Lower leg skin (tissue), 4 donors: ENCODE measurements at places on chromosomes 1 and 21.

GRCh38 chr1:84930831-84931230 lies 37.8 kb upstream of the LPAR3 start:
- DNase-seq, result no peak

DNA sequence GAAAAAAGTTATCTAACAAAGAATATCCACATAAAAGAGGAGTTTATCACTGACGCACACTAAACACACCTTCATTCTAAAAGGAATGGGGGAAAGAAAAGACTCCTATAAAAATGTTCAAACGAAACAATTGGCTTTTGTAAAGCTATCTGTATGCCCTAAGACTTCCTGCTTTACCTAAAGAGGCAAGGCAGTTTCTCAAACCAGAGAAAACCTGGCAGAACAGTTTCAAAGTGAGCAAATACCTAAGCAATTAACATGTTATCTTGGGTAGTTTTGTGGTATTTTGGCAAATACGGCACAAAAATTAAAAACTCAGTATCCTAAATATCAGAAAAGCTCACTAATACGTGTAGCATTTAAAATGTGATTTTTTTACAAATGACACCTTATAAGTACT lies 1.9 kb downstream of the PUM1 start:
- DNase-seq, result no peak

GRCh38 chr1:8223526-8223925 lies 94.4 kb upstream of the SLC45A1 start:
- DNase-seq, result no peak

DNA sequence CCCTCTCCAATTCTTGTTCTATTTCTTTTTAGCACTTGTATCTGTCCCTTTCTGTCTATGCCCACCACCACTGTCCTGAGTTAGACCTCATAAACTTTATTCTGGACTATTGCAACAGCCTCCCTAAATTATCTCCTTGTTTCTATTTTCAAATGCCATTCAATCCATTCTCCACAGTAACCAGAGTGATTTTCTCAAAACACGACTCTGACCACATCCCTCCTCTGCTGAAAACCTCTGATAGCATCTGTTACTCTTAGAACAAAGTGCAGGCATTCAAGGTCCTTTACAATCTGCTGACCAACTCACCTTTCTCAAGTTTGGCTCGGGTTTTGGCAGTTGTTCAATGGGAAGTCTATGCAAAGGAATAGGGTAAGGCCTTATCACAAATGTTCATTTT lies 22.8 kb upstream of the GPX7 start:
- no peak for DNase-seq

GRCh38 chr1:60878323-60878722 lies 204.0 kb upstream of the NFIA start:
- DNase-seq, result no peak
